B cell (primary cell): ENCODE measurements at places on chromosomes 1 and 21. TPM values are rescaled to one million over a fixed set of nuclear protein-coding genes. Genes with fewer than 3 reads are reported as not detected.
A peak's percentile ranks its signal among the peaks of the same experiment; 100 is the strongest.

Gene GPR3
- not detected in 2 replicates for total RNA-seq

DNA sequence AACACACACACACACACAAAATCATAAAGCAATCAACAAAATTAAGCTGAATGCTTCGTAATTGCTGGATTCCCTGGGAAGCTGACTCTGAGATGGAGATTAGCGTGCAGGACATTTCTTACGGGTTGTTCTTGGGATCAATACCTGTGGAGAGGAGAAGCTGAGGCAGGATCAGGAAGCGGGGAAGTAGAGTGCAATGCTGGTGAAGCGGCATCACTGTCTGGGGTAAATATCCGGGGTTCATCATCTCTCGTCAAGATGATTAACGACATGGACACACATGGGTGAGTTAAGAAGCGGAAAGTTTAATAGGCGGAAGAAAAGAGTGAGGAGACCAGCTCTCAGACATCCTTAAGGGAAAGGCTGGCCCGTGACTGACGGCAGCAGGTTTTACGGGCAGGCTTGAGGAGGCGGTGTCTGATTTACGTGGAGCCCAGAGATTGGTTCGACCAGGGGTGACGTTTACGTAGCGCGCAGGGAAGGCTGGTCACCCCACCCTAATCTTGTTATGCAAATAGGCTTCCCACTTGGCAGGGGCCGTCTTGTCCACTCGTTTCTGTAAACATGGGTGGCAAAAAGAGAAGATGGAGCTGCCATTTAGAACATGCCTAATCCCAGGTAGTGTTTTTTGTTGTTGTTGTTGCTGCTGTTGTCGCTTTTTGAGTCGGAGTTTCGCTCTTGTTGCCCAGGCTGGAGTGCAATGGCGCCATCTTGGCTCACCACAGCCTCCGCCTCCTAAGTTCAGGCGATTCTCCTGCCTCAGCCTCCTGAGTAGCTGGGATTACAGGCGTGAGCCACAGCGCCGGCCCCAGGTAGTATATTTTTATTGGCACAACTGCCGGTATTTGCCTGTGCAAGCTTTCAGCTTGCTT is 135.6 kb upstream of the KCNJ15 start:
- no peak overlapping the region for H3K4me3 ChIP-seq
- no peaks in the 10 kb centered on the region for H3K4me1 ChIP-seq
- DNase-seq: no peak
- H3K27me3 ChIP-seq: no peaks in the 10 kb centered on the region

Gene PADI6
- not detected in 2 replicates for total RNA-seq

Gene TPRG1L
- 47.5 and 48.6 TPM in 2 replicates for total RNA-seq

DNA sequence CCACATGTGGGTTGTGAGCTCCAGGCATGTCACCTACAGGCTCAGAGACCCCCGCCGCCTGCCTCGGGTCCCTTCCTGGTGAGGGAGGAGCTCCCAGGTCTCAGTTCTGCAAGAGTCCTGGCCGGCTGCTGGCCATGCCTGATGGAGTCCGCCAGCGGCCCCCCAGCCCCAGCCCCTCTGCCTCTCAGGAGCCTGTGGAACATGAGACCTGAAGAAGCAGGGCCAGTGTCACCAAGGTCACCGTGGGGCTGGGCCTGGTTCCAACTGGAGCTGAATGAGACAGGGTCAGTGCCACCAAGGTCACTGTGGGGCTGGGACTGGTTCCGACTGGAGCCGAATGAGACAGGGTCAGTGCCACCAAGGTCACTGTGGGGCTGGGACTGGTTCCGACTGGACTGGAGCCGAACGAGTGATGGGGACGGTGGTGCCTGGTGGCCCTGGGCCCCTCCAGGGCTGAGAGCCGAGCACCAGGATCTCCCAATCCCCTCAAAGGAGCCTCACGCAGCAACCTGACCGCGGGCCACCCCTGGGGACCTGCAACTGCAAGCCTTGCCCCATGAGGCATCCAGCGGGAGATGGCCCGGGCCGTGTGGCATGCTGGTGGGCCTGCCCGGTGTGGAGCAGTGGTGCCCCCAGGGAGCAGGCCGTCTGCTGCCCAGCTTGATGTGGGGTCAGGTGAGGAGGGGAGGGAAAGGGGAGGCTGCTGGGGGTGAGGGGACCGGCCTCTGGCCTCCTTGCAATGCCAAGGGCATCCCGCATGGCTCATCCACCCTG is 14.5 kb upstream of the PTTG1IP start:
- no peak overlapping the region for H3K4me3 ChIP-seq
- H3K4me1 ChIP-seq: peaks cover 5% of the 10 kb centered on the region
- H3K27ac ChIP-seq: no peak overlapping the region
- no peak for DNase-seq
- H3K36me3 ChIP-seq: peaks cover 67% of the 10 kb centered on the region

- no peaks in the 10 kb centered on the region for H3K4me1 ChIP-seq
- H3K36me3 ChIP-seq: no peaks in the 10 kb centered on the region
- H3K4me3 ChIP-seq: no peak overlapping the region
- peaks cover 25% of the 10 kb centered on the region for H3K27me3 ChIP-seq
These were observed 2.5 kb downstream of the COL6A2 start for GRCh38 chr21:46100426-46100825.

DNA sequence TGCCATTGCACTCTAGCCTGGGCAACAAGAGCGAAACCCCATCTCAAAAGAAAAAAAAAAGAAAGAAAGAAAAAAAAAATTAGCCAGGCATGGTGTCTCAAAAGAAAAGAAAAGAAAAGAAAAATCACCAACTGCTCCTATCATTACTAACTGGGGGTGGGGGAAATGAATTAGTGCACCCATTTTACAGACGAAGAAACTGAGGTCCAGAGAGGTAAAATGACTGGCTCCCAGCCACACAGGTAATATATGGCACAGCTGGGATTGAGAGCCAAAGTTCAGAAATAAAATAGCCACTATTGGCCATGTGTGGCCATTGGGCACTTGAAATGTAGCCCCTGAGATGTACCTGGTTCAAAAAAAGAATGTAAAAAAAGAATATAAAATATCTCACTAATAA is 8.8 kb downstream of the HTR1D start:
- DNase-seq: no peak
- no peak overlapping the region for H3K4me3 ChIP-seq
- H3K4me1 ChIP-seq: no peaks in the 10 kb centered on the region
- H3K27ac ChIP-seq: no peak overlapping the region
- no peaks in the 10 kb centered on the region for H3K27me3 ChIP-seq
- H3K36me3 ChIP-seq: no peaks in the 10 kb centered on the region

DNA sequence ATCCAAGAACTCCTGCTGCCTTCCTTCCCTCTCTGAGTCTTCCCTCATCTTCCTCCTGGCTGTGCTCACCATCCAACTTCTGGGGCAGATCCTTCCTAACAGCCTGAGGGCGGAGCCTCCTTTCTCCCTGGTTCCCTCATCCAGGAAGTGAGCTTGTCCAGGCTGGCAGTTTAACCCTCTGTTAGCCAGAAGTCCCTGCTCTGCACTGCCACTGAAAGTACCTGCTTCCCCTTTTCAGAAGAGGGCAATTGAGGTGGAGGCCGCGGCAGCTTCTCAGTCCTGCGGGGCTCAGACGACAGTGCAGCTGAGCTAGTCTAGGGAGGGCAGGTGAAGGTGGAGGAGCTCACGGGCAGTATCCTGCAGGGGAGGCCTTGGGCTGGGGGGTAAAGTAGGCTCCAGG is 149.1 kb downstream of the FCRL5 start:
- no peak overlapping the region for H3K4me3 ChIP-seq
- DNase-seq: peak; percentile 38
- H3K4me1 ChIP-seq: peaks cover 16% of the 10 kb centered on the region
- H3K27me3 ChIP-seq: peaks cover 4% of the 10 kb centered on the region

Gene RGS4
- total RNA-seq: not detected in 2 replicates

Gene RBM11
- 3.0 and 3.4 TPM in 2 replicates for total RNA-seq

Gene CD46
- total RNA-seq: 168 and 173 TPM in 2 replicates

DNA sequence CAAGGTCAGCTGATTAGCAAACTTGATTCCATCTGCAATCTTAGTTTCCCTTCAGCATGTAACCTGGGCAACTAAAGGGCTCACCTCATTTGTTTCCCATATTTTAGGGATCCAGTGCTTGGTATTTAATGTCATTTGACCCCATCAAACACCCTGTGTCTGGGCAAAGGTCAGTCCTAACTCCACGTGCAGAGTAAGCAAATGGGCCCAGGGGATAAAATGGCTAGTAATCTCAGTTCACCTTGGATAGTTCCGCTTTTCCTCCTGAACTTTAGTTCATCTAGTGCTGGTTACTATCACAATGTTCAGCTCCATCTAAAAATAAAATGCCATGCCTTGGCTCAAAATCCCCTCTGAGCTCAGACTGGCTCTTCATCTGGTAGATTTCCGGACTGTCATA is 19.5 kb downstream of the PRKAB2 start:
- no peaks in the 10 kb centered on the region for H3K27me3 ChIP-seq
- H3K27ac ChIP-seq: no peak overlapping the region
- H3K36me3 ChIP-seq: no peaks in the 10 kb centered on the region
- no peaks in the 10 kb centered on the region for H3K4me1 ChIP-seq

DNA sequence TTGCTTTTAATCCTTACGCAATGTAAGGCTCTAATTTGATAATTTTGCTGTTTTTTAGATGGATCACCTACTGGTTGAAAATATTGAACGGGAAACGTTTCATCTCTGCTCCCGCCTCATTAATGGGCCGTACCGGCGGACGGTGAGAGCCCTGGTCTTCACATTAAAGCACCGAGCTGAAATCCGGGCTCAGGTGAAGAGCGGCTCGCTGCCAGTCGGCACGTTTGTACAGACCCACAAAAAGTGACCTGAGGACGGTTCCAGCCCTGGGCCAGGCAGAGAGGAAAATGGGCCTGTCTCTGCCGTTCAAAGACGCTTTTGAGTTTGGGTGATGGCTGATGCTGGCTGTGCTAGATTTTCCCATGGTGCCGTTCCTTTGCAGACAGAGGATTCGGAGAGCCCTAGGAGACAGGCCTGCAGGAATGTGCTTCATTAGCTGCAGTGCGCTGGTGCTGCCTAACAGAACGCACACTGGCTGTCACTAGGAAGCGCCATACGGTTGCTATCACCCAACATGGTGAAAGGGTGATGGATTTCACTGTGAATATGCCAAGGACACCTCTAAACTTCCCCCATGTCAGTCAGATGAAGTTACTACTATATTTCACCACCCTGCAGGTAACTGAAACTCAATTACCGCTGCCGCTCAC is 42.9 kb downstream of the TCEANC2 start:
- H3K27ac ChIP-seq: no peak overlapping the region
- peaks cover 1% of the 10 kb centered on the region for H3K36me3 ChIP-seq
- no peaks in the 10 kb centered on the region for H3K27me3 ChIP-seq
- H3K4me1 ChIP-seq: no peaks in the 10 kb centered on the region
- no peak overlapping the region for H3K4me3 ChIP-seq

GRCh38 chr21:34844924-34845238 is 176.1 kb downstream of the CLIC6 start:
- DNase-seq: no peak
- no peak overlapping the region for H3K27ac ChIP-seq
- H3K27me3 ChIP-seq: no peaks in the 10 kb centered on the region
- H3K4me3 ChIP-seq: no peak overlapping the region
- H3K4me1 ChIP-seq: peaks cover 23% of the 10 kb centered on the region
- no peaks in the 10 kb centered on the region for H3K36me3 ChIP-seq

GRCh38 chr1:1135339-1136136 is 19.6 kb upstream of the C1orf159 start:
- no peaks in the 10 kb centered on the region for H3K27me3 ChIP-seq
- H3K4me3 ChIP-seq: no peak overlapping the region
- peaks cover 47% of the 10 kb centered on the region for H3K4me1 ChIP-seq
- DNase-seq: peak; percentile 59
- no peaks in the 10 kb centered on the region for H3K36me3 ChIP-seq
- H3K27ac ChIP-seq: peak overlapping the region; percentile 94

GRCh38 chr1:20183616-20184271 is 2.2 kb upstream of the UBXN10 start:
- H3K4me3 ChIP-seq: no peak overlapping the region
- no peak for DNase-seq
- H3K4me1 ChIP-seq: peaks cover 21% of the 10 kb centered on the region
- no peak overlapping the region for H3K27ac ChIP-seq
- H3K36me3 ChIP-seq: no peaks in the 10 kb centered on the region

- no peak overlapping the region for H3K4me3 ChIP-seq
- no peak overlapping the region for H3K27ac ChIP-seq
- H3K36me3 ChIP-seq: no peaks in the 10 kb centered on the region
- peaks cover 6% of the 10 kb centered on the region for H3K4me1 ChIP-seq
These were observed 23.4 kb downstream of the PLEKHO1 start for GRCh38 chr1:150173141-150173585.

Gene TNNT2
- not detected in 2 replicates for total RNA-seq

DNA sequence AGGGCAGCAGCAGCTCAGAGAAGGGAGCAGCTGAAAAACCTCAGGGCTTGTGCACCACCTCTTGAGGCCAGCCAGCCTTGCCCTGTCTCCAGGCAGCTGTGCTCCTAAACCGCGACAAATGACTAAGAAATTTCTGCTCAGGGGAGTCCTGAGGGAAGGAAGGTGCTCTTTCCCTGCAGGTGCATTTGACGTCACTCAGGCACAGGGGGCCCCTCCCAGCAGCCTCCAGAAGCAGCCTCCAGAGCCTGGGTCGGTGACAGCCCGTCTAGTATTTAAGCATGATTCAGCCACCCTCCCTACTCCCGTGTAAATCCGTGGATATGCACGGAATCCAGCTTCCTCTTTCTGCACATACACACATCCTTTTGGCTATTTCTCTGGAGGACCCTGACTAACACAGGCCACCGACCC is 560.5 kb downstream of the KIF26B start:
- no peak overlapping the region for H3K4me3 ChIP-seq
- H3K36me3 ChIP-seq: no peaks in the 10 kb centered on the region

DNA sequence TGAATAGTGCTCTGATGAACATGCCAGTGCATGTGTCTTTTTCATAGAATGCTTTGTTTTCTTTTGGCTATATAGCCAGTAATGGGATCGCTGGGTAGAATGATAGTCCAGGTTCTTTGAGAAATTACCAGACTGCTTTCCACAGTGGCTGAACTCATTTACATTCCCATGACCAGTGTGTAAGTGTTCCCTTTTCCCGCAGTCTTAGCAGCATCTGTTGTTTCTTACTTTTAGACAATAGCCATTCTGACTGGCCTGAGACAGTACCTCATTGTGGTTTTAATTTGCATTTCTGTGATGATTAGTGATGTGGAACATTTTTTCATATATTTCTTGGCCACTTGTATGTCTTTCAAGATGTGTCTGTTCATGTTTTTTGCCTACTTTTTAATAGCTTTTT is 784.5 kb downstream of the USP25 start:
- no peak overlapping the region for H3K27ac ChIP-seq
- H3K27me3 ChIP-seq: no peaks in the 10 kb centered on the region
- H3K4me1 ChIP-seq: no peaks in the 10 kb centered on the region
- no peaks in the 10 kb centered on the region for H3K36me3 ChIP-seq
- DNase-seq: no peak
- no peak overlapping the region for H3K4me3 ChIP-seq

Gene OR10J1
- total RNA-seq: not detected in 2 replicates

GRCh38 chr1:229768232-229768631 is 142.2 kb downstream of the URB2 start:
- H3K27ac ChIP-seq: no peak overlapping the region
- H3K36me3 ChIP-seq: no peaks in the 10 kb centered on the region
- no peak overlapping the region for H3K4me3 ChIP-seq
- H3K4me1 ChIP-seq: no peaks in the 10 kb centered on the region
- no peak for DNase-seq

DNA sequence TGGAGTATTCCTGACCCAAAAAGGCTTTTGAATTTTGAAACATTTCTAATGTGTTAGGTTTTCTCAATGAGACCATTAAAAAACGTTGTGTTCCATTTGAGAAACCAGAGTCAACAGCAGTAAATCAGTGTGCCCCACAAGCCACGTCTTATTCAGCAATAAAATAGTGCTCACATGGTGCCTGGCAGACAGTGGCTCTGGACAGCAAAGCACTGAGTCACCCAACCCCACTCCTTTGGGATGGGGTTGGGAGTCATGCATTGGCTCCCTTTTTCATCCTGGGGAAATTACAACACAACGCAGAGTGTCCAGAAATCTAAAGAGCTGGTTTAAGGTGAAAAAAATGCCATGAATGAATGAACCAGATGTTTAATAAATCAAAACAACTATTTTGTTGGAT is 46.5 kb downstream of the KCNJ15 start:
- no peak overlapping the region for H3K27ac ChIP-seq
- H3K4me1 ChIP-seq: no peaks in the 10 kb centered on the region
- no peak overlapping the region for H3K4me3 ChIP-seq
- H3K36me3 ChIP-seq: no peaks in the 10 kb centered on the region
- no peak for DNase-seq
